A172 (cell line): ENCODE measurements at places on chromosomes 1 and 21.

- peak; percentile 100 for DNase-seq
These were observed 12.0 kb downstream of the PPFIA4 start for GRCh38 chr1:203038217-203038741.

DNA sequence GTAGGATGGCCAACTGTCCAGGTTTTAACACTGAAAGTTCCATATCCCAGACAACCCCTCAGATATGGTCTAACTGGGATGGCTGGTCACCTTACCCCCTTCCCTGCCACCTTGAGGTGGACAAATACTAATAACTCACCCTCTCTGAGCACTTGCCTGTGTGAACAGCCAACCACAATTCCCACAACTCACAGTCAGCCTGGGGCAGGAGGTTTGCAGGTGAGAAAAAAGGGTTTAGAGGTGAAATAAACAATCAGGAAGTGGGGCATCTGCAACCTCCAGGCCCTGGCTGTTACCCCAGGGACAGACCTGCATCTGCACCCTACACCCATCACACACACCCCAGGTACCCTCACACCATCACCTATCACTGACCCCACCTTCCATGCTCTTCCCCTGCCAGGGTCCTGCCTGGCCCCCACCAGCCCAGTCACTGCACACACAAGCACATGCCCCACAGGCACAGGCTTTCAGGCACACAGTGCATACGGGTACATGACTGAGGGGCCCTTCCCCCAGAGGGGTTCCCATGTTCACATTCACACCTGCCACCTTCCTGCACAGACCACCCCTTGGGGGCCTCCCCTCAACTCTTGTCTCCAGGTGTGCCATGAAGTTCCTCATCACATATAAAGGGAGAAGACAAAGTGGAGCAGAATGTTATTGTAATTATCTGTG is 679.5 kb downstream of the MATN1 start:
- DNase-seq, result no peak

DNA sequence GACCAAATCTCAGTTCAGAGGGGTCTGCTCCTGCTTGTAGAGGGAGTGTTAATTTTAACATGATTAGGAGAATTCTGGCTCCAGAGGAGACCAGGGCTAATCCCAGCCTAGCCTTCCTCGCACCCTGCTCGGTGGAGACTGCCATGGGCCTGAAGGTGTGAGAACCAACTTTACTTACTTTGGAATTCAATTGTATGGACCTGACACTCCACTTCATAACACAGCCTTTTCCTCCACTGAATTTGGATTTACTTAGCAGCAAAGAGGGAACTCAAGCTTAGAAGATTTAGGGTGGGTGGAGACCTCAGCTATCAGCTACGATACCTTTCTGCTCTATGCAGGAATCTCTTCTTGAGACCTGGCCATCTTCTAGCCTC is 11.5 kb downstream of the PLXNA2 start:
- no peak for DNase-seq

DNA sequence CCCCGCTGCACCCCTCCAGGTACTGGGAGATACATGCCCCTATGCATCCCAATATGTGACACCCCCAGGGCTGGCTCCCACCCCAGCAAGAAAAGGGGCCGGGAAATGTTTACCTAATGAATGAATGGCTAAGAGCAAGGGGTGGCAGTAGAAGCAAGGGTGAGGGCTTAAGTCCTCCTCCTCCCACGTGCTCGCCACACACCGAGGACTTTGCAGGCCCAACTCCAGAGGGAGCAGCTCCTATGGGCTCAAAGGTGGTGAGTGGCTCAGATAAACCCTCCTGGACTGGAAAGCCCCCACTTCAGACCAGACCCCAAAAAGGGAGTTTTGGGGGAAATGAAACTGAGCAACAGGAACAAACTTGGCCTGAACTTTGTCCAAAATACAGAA is 11.4 kb downstream of the SLC45A3 start:
- DNase-seq, result no peak

GRCh38 chr1:215052256-215053015 is 30.1 kb upstream of the KCNK2 start:
- no peak for DNase-seq

- no peak for DNase-seq
These were observed 44.0 kb downstream of the UBASH3A start for GRCh38 chr21:42447732-42448131.

- no peak for DNase-seq
These were observed 662 bp downstream of the SCAF4 start for GRCh38 chr21:31731056-31731856.

DNA sequence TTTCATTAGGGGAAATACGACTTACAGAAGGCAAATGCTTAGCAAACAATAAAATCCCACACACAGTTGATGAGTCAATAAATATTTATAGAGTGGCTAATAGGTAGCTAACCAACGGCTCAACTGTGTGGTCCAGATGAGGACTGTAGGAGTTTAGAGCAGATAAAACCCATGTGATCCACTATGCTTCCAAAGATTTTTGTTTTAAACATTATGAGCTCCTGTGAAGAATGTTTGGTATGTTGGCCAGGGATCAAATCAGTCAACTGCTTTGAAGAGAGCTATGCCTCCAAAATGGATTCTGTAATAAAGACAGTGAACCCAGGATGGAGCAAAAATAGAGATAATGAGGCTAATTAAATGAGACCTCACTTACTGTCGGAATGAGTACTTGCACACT is 72.3 kb upstream of the COL11A1 start:
- peak; percentile 69 for DNase-seq

DNA sequence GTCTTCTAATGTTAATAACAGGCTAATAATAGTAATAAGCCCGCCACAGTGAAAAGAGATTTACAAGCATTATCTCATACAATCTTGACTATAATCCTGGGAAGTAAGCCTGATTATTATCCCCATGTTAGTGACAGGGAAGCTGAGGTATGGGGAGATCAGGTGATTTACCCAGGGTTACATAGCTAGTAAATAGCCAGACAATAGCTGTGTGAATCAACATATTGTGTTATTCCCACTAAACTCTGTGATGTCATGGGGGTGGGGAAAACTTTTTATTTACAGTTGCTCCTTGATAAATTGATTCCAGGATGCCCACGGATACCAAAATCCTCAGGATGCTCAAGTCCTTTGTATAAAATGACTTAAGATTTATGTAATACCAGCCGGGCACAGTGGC is 181.9 kb downstream of the LMO4 start:
- DNase-seq, result no peak

DNA sequence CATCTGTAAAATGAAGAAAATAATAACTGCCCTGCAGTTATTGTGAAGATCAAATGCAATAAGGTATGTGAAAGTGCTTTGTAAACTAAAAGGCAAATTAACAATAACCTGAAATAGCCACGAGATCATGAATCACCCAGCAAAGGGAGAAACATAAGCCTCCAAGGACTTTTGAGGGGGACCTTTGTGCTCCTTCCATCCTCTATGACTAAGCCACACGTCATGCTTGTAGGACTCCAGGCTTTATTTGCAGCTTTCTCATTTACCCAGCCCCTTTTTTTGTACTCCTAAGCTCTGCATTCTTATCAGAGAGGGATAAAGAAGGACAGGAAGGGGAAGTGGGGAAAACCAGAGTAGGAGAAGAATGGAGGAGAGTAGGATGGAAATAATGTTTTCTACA is 115.1 kb downstream of the PROX1 start:
- peak; percentile 98 for DNase-seq

DNA sequence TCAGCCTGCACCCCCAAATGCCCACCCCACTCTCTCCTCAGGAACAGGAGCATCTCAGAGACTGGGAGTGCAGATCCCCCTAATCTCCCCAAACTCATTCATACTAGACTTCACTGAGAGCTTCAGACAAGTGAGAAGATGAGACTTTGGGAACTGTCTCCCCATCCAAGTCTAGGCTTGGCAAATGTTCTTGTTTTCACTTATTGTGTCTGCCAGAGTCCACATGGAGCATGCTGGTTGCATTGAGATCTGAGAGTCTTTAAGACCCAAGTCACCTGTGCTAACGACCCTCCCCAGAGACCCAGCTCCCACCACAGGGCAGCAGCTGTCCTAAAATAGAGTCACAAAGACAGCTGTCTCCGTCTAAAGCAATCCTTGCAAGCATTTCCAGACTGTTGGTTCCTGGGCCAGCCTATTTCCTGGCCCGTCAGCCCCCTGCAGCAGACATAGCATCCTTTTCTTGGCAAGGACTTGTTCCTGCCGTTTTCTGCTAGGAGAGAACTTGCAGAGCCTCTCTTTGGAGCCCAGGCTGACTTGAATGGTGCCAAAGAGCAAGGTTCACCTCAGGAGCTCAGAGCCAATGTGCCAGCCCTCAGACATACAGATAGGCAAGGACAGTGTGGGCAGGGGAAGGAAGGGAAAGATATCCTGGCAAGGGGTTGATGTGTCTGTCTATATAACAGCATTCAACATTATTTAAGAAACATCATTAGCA is 1.9 kb upstream of the CNTN2 start:
- no peak for DNase-seq

- no peak for DNase-seq
These were observed 12.1 kb downstream of the INKA2 start for GRCh38 chr1:111727056-111727455.

DNA sequence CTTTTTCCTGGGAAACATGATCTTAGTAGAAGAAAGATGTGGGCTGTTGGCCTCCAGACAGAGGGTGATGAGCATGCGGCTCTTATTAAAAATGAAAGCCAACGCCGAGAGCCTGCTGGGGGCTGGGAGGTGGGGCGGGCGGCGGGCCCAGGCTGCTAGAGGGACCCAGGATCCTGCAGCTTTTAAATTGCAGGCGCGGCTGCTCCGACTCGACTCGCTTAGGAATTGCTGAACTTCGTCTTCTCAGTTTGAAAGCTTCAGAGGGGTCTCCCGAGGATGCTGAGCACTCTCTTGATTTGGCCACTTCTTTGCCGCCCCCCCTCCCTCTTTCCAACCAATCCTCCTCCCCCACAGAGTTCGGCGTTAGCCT is 1.2 kb downstream of the AGPAT3 start:
- DNase-seq, result peak; percentile 26

DNA sequence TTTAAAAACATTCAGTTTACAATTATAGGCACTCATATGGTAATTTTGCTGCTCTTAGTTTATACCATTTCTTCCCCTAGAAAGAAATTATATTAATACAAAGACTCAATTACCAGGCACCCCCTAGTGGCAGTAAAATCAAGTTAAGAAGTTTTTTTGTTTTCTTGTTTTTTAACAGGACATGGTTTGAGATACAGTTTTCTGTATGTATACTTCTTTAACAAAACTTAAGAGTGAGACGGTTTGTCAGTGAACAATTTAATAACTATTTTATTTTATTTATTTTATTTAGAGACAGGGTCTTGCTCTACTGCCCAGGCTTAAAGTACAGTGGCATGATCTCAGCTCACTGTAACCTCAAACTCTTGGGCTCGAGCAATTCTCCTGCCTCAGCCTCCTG is 224.6 kb downstream of the FAF1 start:
- no peak for DNase-seq

GRCh38 chr1:147821883-147822282 is 61.5 kb upstream of the GJA5 start:
- no peak for DNase-seq

DNA sequence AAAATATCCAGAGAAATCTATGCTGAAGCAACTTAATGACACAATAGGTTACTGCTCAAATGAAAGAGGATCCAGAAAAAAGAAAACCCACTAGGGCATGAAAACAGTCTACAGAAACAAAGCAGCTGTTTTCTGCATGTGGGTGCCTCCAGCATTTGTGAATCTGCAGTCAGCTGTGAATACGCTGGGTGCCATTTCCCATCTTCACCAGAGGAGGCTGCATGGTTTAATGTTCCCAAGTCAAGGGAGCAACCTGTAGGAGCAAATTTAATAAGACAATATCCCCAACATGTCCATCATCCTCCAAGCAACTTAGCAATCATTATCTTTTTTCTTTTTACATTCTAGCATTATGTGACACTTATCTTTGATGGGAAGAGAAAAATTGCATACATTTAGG is 396.6 kb downstream of the BRINP2 start:
- DNase-seq, result no peak

GRCh38 chr1:31866450-31867032 is 50.7 kb upstream of the SPOCD1 start:
- DNase-seq, result no peak

DNA sequence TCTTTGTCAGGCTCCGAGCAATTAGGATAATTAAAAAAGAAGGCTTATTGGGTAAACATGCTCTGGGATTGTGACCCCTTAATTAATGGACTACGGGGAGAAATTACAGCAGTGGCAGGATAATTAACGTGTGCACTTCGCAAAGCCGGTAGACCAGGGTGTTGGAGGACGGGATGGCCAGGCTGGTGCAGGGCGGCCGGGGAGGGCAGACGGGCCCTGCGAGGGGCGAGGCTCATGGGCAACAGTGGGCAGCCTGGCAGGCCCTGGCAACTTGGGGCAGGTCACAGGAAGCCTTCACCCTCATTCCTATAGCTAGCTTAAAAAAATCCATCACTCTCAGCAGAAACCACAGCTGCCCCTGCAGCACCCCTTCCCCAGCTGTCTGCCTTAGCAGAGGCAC is 186.2 kb upstream of the ARHGEF16 start:
- no peak for DNase-seq

- DNase-seq, result no peak
These were observed 1225.8 kb upstream of the PRMT6 start for GRCh38 chr1:105830571-105831146.

GRCh38 chr1:84611796-84612195 is 37.6 kb upstream of the CTBS start:
- no peak for DNase-seq

DNA sequence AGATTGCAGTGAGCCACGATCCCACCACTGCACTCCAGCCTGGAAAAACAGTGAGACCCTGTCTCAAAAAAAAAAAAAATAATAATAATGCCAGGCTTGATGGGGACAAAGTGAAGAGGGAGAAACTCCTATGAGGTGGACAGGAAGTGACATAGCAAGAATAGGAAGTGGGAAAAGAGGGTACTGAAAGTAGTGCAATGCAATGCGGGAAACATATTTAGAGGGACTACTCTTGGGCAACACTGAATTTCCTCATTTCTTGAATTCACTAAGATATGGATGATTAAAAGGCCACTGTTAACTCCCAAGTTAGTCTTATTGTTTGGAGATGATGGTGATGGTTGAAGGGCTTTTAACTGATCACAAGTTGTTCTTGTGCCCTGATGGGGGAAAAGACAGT is 21.6 kb upstream of the KCNA2 start:
- DNase-seq, result no peak

GRCh38 chr1:59041646-59042277 is 255.1 kb upstream of the FGGY start:
- DNase-seq, result no peak

- no peak for DNase-seq
These were observed 7.4 kb upstream of the PRDM16 start for GRCh38 chr1:3061566-3061965.

GRCh38 chr1:1470626-1471388 is 758 bp upstream of the ATAD3B start:
- no peak for DNase-seq

DNA sequence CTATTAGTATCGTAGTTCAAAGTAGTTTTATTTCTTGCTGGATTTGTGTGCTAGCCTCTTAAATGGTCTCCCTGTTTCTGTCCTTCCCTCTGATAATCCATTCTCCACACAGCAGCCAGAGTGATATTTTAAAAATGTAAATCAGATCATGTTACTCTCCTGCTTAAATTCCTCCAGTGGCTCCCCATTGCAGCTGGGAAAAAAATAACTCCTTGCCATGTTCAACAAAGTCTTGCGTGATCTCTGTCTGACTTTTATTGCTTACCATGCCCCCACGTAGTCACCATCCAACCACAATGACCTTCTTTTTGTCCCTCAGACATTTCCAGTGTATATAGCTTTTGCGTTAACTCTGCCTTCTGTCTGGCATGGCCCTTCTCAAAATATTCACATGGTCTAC is 178.8 kb downstream of the FGGY start:
- DNase-seq, result no peak

- peak; percentile 75 for DNase-seq
These were observed 13.2 kb upstream of the EPS8L3 start for GRCh38 chr1:109776911-109777310.
